Activated gamma-delta T cell (primary cell): ENCODE measurements at places on chromosomes 5 and 9.

GRCh38 chr5:60024104-60024503, 130.6 kb upstream of the PDE4D start:
- no peak for DNase-seq

GRCh38 chr5:133849116-133849515, 119.3 kb downstream of the C5orf15 start:
- DNase-seq, result no peak

- DNase-seq, result no peak
Measured at GRCh38 chr9:115615821-115616665, 498.1 kb upstream of the TNC start.

DNA sequence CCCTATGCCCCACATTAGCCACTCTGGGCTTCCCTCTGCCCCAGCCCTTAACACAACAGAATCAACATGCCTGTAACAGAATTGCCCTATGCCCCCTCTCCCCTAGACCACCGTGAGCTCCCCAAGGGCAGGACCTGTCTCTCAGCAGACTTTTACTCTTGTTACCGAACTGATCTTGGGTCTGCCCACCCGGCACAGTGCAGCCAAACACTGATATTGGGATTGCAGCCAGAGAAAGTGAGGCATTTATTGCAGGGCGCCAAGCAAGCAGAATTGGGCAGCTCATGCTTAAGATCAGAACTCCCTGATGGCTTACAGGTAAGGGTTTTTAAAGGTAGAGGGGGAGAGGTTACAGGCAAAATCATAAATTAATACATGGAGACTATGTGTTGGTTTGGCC, 33.5 kb upstream of the KCNIP1 start:
- DNase-seq, result no peak

DNA sequence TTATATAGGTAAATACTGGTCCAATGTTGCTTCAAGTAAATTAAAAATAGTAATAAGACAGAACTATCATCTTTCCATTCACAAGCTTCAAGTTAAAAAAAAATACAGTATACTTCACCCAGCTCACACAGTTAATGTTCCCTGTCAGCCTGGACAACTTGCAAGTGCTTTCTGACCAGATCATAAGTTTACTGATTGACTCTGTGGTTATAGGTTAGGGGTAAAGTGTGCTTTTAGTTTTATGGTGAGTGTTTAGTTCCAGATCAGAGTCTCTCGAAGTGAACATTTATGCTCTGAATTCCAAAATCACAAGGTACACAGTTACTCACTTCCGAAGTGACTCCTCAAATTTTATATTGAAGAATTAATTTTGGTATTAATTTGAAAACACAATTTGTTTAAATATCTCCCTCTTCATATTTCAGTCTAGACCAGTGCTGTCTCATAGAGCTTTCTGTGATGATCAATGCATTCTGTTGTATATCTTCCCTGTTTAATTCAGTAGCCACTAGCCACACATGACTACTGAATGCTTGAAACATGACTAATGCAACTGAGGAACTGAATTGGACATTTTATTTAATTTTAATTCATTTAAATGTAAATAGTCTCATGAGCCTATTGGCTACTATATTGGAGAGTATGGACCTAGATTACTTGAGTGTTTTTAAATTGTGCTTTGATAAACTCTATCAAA, 90.7 kb downstream of the MEF2C start:
- DNase-seq, result no peak
